ENCODE measurements at places on chromosomes 11 and 22. TPM values are rescaled to one million over a fixed set of nuclear protein-coding genes. Genes with fewer than 3 reads are reported as not detected.

Gene GANAB
- 282 TPM for total RNA-seq

Gene BRSK2
- under 0.01 TPM for total RNA-seq

Gene GPR83
- total RNA-seq = not detected

Gene FAM180B
- total RNA-seq = 0.26 TPM

Gene MRGPRF
- total RNA-seq = 26.2 TPM

Gene ISX
- total RNA-seq = not detected

Gene TEX54
- not detected for total RNA-seq

Gene PNPLA3
- total RNA-seq = 8.2 TPM

Gene BET1L
- total RNA-seq = 22.0 TPM

Gene SMC1B
- under 0.01 TPM for total RNA-seq

Gene MMP1
- total RNA-seq = 13.7 TPM

Gene TOP3B
- 14.9 TPM for total RNA-seq

Gene PNPLA5
- total RNA-seq = 0.13 TPM

Gene FERMT3
- total RNA-seq = 1.2 TPM

Gene FBXO3
- total RNA-seq = 40.6 TPM

Gene KCNC1
- total RNA-seq = not detected

Gene ABCG4
- 0.22 TPM for total RNA-seq

Gene C22orf15
- total RNA-seq = 1.9 TPM

Gene CCDC87
- total RNA-seq = 0.76 TPM

Gene SLC22A6
- not detected for total RNA-seq

Gene SHISAL1
- 47.0 TPM for total RNA-seq

Gene CHST1
- 1.4 TPM for total RNA-seq

Gene BTG4
- total RNA-seq = not detected

Gene CD6
- not detected for total RNA-seq

Gene C1QTNF4
- 0.22 TPM for total RNA-seq

Gene MISFA
- total RNA-seq = 0.43 TPM

Gene GGTLC3
- total RNA-seq = not detected

Gene PAMR1
- total RNA-seq = 33.9 TPM

Gene HTATIP2
- 27.2 TPM for total RNA-seq

Gene MRPL48
- 22.1 TPM for total RNA-seq

Gene ESRRA
- 17.6 TPM for total RNA-seq

Gene RAC2
- 5.4 TPM for total RNA-seq
